ENCODE measurements at places on chromosomes 12 and 14.

- no peak for DNase-seq
These were observed 104.4 kb downstream of the DAD1 start for GRCh38 chr14:22484632-22485031.

DNA sequence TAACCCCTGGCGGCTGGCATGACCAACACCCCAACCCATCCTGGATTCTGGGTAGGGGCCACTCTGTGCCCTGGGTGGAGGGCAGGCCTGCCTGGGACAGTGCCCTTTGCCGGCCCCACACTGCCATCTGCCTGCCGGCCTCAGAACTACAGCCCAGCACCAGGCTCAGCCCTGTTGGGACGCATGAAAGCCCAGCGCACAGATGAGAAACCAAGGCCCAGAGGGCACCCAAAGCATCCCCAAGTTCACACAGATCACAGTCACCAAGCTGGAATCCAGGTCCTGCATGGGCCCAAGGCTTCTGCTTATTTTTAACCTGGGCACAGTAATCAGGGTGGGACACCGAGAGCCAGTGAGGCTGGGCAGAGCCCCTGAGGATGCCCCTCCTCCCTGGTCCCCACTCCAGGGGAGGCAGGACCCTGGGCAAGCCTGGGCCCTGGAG lies 26.2 kb downstream of the RFLNA start:
- peak; percentile 55 for DNase-seq

DNA sequence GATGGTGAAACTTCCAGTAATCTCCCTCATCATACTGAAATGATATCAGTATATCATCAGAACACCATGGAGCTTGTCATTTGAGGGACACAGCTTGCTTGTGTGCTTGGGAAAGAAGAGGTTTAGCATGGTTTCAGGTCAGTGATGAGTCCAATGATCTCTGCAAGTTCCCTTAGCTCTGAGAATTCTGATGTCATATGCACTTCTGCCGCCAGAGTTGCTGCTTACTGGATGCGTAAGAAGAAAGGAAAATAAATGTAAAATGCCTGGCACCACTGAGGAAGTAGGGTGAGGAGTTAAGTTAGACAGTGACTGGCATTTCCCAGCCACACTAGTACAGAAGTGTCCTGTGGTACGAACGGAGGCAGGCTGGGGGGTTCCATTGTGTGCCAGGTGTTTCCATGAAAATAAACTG lies 22.6 kb downstream of the PRKCH start:
- DNase-seq: peak; percentile 67

DNA sequence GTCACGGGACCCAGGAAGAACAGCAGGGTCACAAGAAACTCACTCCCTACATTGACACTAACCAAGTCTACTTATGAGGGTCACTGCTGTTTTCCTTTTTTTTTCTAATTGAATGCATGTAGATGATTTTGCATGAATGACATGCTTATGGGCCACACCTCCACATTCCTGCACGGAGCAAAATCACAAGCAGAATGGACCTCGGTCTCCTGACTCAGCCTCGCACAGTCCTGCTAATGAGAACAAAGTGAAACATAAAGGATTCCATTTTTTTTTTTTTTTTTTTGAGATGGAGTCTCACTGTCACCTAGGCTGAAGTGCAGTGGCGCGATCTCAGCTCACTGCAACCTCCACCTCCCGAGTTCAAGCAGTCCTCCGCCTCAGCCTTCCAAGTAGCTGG lies 12.3 kb downstream of the SCARB1 start:
- no peak for DNase-seq

All from CD4-positive, alpha-beta T cell treated with Interleukin-4 for 4 hours (primary cell).